ENCODE measurements at places on chromosomes 1 and 21.

DNA sequence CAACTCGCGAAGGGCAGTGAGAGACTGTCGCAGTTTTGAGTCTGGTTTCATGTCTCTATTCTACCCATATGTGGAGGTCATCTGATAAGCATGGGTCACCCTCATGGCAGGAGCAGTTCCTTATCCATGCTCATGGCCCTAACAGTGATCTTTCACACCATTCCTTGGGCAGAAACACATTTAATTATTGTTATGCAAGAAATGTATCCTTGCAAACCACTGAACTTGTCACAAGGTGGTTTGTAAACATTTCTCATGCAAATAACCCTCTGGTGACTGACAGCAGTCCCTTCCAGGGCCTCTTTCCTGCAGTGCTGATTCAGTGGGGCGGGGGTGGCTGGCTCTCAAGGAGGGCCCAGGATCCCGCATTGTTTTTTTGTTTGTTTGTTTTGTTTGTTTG lies 421.4 kb upstream of the RUNX1 start:
- no peak for DNase-seq

- no peak for DNase-seq
Observed at GRCh38 chr21:32096411-32096810, 182.4 kb downstream of the MIS18A start.

- peak; percentile 70 for DNase-seq
Observed at GRCh38 chr1:94418664-94419655, 771 bp downstream of the ABCD3 start.

DNA sequence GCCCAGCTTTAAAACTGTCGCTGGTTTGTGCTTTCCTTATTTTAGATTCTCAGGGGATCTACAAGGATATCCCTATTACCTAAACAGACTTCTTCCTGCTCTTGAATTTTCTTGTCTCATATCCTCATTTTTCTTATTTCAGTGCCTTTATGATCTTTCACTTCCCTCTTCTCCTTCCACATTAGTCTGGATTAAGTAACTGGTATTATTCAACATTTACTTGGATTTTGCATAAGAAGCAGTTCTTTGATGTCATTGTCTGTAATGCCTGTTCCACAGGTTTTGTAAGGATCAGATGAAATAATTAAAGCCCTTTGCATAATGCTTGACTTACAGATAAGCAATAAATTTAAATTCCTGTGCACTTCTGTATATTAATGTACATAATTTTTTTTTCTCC lies 26.5 kb downstream of the CXADR start:
- no peak for DNase-seq

- no peak for DNase-seq
Observed at GRCh38 chr1:61121631-61122030, 39.3 kb downstream of the NFIA start.

DNA sequence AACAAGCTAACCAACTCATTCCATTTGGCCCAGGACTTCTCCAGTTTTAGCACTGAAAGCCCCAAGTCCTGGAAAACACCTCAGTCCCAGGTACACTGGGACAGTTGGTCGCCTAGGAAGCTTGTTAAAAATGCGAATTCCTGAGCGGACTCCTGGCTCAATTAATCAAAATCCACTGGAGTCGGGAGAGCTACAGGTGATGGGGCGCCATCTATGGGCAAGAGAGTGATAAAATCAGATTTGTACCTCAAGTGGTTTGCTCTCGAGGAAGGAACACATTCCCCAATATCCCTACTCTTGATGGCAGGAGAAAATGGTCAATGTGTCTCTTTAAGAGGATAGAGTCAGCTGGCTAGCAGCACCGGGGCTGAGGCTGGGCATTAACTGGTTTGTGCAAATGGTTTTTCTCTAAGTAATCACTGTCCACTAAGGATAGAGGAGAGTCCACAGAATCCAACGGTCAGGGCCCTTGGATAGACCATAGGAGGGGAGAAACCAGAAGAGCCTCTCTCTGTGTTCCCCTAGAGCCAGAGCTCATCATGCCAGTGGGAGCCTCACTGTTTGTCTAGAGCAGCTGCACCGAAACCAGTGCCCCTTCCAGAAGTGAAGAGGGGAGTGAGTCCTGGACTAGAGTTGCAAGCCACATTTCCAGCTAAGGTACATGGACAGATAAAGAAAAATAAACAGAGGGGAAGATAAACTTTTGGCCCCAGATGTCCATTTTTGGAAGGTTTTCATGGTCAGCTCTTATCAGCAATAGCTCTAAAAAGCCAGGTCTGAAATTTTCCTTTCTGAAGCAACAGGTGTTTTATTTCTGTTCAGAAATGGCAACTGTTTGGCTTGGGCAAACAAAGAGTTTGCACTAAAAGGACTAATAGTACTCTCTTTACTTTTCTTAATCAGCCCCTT lies 148.5 kb downstream of the TENT5C start:
- peak; percentile 57 for DNase-seq

- no peak for DNase-seq
Observed at GRCh38 chr1:156488566-156489165, 11.9 kb downstream of the MEF2D start.

DNA sequence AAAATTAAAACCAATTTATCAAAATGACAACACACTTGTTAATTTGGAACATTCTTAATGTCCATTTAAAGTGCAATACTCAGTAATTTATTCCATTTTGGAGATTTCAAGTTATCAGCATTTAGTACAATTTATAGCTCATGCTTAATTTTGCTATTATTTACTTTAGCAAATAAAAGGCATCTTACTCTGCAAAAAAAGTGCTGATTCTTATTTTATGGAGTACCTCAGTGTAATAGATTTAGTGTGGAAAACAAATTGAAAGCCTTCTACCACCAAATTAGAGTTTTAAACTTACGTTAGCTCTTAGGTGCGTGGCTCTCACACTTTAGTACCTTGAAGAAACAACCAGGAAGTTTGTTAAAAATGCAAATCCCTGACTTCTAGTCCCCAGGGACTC lies 208.4 kb upstream of the NRIP1 start:
- no peak for DNase-seq

DNA sequence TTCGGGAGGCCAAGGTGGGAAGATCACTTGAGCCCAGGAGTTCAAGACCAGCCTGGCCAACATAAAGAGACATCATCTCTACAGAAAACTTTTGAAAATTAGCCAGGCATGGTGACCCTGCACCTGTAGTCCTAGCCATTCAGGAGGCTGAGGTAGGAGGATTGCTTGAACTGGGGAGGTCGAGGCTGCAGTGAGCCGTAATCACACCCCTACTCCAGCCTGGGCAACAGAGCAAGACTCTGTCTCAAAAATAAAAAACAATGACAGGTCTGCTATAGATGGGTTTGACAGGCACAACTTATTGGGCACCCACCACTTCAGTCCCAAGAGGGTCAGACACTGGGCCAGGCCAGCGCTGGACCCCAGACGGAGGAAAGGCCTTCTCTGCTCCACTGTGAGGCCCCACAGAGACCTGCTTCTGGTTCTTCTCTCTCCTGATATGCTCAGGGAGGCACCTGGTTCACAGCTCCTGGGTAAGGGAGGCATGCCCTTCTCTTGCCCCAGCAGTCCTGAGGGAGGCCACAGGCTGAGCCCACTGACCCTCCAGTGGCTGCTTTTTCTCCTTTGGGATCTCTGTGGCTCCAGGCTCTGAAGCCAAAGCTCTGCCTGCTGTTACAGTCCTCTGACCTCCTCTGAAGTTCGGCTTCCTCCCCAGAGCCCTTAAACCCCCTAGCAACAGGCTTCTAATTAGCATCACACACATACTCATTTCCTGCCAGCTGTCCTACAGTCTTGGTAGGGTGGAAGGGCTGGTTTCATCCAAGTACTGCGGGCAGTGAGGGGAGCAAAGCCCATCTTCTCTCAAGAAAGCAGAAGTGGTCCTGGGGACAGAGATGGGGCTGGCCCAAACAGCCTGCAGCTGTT lies 14.4 kb downstream of the S100A16 start:
- DNase-seq, result no peak

- no peak for DNase-seq
Observed at GRCh38 chr1:75764057-75764655, 21.9 kb upstream of the RABGGTB start.

- DNase-seq, result no peak
Observed at GRCh38 chr1:154239491-154239890, 18.7 kb downstream of the UBAP2L start.

GRCh38 chr1:53485478-53486394 lies 26.5 kb downstream of the DMRTB1 start:
- peak; percentile 94 for DNase-seq

- no peak for DNase-seq
Observed at GRCh38 chr1:179327679-179328078, 34.1 kb downstream of the SOAT1 start.

DNA sequence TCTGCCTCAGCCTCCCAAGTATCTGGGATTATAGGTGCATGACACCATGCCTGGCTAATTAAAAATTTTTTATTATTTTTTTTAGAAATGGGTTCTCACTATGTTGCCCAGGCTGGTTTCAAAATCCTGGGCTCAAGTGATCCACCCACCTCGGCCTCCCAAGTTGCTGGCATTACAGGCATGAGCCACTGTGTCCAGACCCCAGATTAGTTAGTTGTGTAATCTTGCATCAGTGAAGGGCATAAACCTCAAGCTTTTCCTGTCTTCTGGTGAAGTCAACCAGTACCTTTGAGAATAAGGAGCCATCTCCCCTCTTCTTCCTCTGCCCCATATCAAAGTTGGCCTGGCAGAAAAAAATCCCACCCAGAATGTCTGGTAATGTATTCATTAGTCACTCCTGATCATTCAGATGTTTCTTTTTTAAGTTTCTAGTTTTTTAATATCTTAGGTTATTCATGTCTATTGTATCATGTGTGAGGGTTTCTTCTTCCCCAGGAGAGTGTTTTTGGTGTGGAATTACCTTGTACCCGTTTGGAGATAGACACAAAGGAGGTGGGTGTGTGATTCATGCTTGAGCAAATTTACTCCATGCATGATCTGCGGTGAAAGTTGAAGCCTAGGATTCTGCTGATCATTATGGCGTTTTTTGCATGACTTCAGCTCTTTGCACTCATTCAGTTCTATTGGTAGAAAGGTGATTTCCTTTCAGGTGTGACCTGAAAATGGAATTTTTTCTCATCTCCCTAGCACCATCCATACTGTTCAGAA lies 144.0 kb downstream of the FMN2 start:
- no peak for DNase-seq

GRCh38 chr21:26732432-26733221 lies 112.6 kb downstream of the ADAMTS1 start:
- DNase-seq, result peak; percentile 44

GRCh38 chr1:39960431-39960958 lies 5.5 kb downstream of the MFSD2A start:
- peak; percentile 97 for DNase-seq

DNA sequence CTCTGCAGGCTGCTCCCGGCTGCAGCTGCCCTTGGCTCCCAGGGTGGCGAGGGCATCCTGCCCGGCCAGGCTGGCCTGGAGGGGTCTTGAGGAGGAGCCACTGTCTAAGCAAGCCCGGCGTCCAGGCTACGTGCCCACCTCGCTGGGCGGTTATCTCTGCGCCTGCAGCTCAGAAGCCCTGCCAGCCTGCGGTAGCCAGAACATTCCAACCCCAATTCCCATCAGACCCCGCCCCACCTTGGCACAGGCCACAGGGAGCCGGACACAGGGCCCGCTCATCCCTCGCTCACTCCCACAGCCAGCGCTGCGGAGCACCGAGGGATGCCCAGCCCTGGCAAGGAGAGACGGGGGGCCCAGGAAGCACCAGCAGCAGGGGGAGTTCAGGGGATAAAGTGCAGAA lies 53.9 kb downstream of the MEGF6 start:
- no peak for DNase-seq

DNA sequence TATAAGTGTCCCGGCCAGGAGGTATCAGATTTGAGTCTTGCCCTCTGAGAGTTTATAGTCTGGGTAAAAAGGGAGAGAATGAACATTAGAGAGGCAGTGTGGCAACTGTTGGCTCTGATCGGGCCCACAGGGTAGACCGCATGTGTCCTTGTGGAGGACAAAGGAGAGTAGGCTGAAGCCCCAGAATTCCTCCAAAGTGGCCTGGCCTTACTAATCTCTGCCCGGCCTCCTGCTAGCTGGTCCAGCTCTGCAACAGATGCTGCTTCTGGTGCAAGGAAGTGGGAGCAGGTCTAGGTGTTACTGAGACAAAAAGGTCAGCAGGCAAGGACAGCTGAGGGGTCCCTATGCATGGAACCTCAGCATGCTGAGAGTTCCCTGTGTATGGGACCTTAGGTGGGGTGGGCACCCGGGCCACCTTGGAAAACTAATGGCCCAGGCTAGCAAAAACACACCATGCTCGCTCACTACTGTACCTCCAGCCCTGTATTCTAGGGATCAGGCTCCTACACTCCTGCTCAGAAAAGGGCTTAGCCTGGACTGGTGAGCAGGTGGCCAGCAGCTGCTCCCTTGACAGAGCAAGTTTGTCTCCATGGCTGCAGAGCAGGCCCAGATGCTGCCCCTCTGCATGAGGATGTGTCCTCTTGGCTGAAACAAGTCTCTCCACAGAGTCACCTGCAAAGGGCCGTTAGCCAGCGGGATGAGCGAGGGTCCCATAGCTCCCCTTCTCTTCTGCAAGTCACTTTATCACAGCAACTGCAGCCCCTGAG lies 30.3 kb upstream of the RGS16 start:
- DNase-seq, result no peak

DNA sequence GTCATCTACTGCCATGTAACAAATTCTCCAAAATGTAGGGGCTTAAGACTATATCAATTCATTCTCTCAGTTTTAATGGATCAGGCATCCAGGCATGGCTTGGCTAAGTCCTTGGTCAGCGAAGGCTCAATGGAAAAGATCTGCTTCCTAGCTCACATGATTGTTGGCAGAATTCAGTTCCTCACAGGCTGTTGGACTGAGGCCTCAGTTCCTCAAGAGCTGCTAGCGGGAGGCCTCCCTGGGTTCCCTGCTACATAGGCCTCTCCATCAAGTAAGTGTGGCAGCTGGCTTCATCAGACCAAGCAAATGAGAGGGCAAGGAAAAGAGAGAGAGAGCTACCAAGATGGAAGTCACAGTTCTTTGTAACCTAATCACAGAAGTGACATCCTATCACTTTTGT lies 19.6 kb upstream of the EYA3 start:
- no peak for DNase-seq

DNA sequence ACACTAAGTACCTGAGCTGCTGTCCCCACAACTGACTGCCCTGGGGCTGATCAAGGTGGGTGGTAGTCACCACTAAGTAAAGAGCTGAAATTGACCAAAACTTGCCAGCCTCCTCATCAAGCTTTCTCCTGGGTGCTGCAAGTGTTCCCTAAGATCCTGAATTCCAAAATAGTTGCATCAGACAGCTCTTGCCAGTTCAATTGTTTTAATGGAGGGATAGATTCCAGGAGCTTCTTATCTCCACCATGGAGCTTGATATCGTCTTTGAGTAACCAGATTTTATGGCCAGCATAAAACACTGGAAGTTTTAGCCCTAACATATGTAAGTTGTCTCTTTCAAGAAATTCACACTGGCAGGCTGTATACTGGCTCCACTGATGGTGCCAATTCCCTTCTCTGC lies 90.3 kb downstream of the NID1 start:
- DNase-seq, result no peak

DNA sequence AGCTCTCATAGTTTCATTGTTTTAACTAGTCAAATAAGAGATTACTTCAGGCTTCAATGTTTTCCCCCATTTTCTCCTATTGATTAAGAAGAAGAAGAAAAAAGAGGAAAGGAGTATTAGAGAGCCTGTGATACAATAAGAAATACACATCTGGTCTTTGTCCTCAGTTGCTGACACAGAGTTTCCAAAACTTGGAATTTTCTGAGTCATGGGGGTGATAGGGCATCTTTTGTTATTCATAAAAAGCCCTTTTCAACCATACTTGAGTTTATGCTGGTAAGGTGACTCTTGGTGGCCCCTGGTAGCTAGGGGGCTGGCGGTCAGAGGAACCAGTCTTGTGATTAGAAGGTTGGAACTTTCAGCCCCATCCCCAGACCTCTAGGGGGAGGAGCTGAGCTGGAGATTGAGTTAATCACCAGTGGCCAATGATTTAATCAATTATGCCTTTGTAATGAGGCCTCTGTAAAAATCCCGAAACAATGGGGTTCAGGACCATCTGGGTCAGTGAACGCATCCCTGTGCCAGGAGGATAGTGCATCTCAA lies 28.9 kb upstream of the KLF18 start:
- DNase-seq, result no peak

All from upper lobe of left lung (tissue), 6 donors.